Activated T-cell treated with anti-CD3 and anti-CD28 coated beads, Interleukin-2, amount 50 U/mL, for 4 hours (primary cell): ENCODE measurements at places on chromosomes 7 and 10. TPM values are rescaled to one million over a fixed set of nuclear protein-coding genes. Genes with fewer than 3 reads are reported as not detected.
A peak's percentile ranks its signal among the peaks of the same experiment; 100 is the strongest.

SFXN2 gene
- total RNA-seq, result 33.7 TPM

FAM171A1 gene
- total RNA-seq, result 2.7 TPM

PDGFA gene
- 21.8 TPM for total RNA-seq

PCLO gene
- total RNA-seq, result not detected

CC2D2B gene
- not detected for total RNA-seq

CFTR gene
- 0.16 TPM for total RNA-seq

MYOZ1 gene
- total RNA-seq, result not detected

DNA sequence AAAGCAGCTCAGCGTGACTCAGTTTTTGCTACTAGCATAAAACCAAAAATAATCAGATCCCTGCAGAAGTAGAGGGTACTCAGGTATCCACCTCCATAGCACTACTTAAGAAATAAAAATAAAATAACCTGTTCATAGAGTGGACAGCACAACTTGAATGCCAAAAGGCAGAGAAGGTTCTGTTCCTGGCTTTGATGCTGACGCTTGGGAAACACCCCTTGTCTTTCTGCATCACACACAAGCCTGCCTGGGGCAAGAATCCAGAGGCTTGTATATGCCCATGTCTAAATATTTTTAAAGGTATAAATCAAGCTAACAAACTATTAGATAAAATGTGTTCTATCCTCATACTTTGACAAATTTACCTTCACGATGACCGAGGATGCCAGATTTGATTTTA lies 207.3 kb downstream of the KIAA1217 start:
- DNase-seq, result no peak

GRCh38 chr10:77936697-77937567 lies 10.4 kb upstream of the DLG5 start:
- no peak for DNase-seq

- DNase-seq, result peak; percentile 37
These were observed 1.4 kb upstream of the TSPAN15 start for GRCh38 chr10:69449841-69450240.

DNA sequence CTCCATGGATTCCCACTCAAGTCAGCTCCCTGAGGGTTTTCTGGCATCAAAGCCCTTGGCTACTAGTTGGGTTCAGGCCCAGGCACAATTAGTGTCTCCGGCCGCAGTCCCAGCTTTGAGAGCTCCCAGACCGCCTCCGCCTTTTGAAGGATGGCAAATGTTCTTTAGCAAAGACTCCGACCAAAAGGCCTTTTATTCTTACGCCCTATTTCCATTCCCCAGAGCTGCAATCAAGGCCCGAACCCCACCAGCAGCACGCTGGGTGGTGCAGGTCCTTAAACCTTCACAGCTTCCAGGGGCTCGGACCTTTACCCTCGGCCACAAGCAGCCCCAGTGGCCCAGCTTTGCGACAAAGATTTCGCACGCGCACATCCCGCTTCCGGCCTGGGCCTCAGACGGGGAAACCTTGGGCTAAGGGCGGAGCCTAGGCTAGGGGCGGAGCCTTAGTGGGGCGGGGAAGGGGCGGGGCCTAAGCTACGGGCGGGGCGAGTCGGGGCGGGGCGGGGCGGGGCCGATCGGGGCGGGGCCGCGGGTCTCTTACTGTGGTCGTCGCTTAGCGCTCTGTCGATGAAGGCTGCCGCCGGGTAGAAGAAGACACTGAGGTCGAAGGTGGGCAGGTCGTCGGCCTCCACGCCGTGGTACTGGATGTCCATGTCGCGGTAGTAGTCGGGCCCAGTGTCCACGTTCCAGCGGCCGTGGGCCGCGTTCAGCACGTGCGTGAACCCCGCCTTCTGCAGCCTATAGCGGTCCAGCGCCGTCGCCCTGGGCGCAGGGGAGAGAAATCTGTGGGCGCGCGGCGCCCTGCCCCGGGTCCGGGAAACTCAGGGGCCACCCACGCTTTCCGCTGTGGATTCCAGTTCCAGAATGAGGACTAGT lies 68.0 kb upstream of the SAMD8 start:
- peak; percentile 20 for DNase-seq

- no peak for DNase-seq
These were observed 26.1 kb downstream of the ST7 start for GRCh38 chr7:116979430-116979829.

DNA sequence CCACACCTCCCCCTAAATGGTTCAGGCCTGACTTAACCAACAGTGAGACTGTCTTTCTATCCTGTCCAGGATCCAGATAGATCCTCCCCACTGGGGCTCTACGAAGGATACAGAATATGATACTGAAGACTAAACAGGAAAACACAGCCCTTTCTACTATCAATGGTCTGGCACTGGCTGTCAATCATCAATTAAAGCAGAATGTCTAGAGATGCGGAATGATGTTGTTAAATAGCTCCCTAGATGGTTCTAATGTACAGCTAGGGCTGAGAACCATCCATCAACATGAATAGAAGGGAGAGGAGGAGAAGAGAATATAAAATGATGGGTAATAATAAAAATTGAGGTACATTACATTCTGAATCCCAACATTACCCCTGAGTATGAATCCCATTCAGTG lies 314.3 kb upstream of the CELF2 start:
- no peak for DNase-seq

- no peak for DNase-seq
These were observed 44.0 kb downstream of the IMMP2L start for GRCh38 chr7:111518264-111518663.

DNA sequence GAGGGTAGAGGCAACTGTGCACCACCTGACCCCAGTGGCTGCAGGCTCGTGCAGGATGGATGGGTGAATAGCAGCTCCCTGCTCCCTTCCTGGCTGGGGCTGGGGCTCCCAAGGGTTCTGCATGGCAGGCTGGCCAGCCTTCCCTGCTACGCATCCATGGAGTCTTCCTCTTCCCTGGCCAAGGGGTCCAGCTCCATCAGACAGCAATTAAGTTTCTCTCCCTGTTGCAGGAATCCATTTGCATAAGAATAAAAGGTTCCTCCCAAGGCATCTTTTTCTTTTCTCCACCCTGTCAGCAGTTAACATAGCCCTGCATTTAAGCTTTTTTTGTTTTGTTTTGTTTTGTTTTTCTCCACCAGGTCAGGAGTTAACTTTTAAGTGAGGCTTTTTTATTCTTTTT lies 10.0 kb upstream of the CPA2 start:
- DNase-seq, result no peak

- no peak for DNase-seq
These were observed 16.0 kb downstream of the SND1 start for GRCh38 chr7:127667759-127668530.

- no peak for DNase-seq
These were observed 12.4 kb upstream of the TFAM start for GRCh38 chr10:58372607-58373441.

DNA sequence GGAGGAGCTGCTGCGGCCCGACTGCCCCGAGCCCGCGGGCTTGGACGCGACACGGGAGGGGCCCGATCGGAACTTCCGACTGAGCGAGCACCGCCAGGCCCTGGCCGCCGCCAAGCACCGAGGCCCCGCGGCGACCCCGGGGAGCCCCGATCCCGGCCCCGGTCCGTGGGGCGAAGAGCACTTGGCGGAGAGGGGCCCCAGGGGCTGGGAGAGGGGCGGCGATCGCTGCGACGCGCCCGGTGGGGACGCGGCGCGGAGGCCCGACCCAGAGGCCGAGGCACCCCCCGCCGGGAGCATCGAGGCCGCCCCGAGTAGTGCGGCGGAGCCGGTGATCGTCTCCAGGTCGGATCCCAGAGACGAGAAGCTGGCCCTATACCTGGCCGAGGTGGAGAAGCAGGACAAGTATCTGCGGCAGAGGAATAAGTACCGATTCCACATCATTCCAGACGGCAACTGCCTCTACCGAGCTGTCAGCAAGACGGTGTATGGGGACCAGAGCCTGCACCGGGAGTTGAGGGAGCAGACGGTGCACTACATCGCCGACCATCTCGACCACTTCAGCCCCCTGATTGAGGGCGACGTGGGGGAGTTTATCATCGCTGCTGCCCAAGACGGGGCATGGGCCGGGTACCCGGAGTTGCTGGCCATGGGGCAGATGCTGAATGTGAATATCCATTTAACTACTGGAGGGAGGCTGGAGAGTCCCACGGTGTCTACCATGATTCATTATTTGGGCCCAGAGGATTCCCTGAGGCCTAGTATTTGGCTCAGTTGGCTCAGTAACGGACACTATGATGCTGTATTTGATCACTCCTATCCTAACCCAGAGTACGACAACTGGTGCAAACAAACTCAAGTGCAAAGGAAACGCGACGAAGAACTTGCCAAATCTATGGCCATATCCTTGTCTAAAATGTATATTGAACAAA lies 1.4 kb downstream of the OTUD1 start:
- peak; percentile 17 for DNase-seq

- no peak for DNase-seq
These were observed 41.5 kb downstream of the CFAP43 start for GRCh38 chr10:104190695-104191094.

DNA sequence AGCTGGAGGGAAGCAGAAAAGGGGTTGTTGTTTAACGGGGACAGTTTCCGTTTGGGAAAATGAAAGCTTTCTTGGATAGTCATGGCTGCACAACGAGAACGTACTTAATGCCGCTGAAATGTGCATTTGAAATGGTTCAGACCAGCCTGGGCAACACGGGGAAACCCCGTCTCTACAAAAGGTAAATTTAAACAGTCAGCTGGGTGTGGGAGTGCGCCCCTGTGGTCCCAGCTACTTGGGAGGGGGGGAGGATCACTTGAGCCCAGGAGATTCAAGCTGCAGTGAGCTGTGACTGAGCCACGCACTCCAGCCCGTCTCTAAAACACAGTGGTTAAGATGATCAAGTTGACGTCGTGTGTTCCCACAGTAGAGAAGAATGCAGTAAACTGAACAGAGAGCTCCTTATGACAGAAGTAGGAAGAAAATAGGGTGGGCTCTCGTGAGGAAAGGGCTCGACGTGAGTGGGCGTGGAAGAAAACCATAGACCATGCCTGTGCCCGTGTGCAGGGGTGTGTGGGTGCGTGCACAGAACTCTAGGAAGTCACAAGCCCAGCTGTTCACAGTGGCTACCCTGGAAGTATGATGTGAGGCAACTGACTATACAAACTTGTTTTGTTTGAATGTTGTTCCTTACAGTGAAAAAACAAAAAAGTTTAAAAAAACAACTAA lies 4.1 kb upstream of the FUOM start:
- DNase-seq, result no peak

DNA sequence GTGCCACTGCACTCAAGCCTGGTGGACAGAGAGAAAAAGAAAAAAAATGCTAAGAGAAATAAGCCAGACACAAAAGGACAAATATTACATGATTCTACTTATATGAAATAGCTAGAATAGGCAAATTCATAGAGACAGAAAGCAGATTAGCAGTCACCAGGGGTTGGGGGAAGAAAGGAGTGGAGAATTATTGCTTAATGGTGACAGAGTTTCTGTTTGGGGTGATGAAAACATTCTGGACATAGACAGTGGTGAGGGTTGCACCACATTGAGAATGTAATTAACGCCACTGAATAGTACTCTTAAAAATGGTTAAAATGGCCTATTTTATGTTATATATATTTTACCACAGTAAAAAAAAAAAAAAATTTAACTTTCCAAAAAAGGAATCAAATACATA lies 6.4 kb upstream of the NT5C2 start:
- no peak for DNase-seq

GRCh38 chr7:29987811-29988317 lies 1.7 kb downstream of the SCRN1 start:
- no peak for DNase-seq

DNA sequence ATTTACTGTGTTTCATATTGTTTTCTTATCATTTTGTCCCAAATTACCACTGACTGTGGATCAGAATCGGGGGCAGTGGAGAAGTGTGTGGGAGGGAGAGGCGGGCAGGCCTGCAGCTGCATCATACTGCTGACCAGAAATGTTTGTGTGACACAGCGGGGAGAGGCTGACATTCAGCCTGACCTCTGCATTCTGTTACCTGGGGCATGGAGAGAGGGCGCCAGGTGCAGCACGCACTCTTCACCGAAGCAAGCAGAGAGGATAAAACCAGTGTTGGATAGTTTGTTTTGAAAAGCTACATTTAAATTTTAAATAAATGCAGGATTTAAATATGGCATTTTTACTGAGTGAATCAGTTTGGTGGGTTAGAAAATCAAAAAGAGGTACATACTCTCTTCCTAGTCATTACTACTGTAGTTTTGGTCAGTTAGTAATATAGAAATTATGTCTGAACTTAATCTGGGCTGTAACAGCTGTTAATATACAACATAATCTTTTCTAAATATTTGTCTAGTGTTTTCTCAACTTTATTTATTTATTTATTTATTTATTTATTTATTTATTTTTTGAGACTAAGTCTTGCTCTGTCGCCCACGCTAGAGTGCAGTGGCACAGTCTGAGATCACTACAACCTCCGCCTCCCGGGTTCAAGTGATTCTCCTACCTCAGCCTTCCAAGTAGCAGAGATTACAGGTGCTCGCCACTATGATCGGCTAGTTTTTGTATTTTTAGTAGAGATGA lies 8.8 kb upstream of the STMP1 start:
- DNase-seq, result no peak

GRCh38 chr7:148903504-148903903 lies 19.4 kb upstream of the EZH2 start:
- no peak for DNase-seq

- no peak for DNase-seq
These were observed 66.0 kb downstream of the ENO4 start for GRCh38 chr10:116915340-116915739.

DNA sequence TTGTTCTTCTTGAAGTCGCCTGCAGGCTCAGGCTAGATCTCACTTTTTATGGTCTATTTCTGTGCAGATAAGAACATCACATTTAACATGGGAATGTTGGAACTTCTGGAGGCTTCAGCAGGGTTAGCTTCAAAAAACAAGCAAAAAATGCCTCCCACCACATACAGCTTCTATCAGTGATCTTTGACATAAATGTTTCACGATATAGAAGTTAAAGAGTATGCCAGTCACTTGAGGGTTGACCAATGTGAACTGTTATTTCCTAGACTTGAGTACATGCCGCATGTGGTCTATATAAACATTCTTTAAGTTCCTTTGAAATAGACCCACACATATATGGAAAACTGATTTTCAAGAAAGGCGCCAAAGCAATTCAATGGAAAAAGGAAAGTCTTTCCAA lies 219.2 kb upstream of the KLF14 start:
- no peak for DNase-seq

- no peak for DNase-seq
These were observed 957.8 kb downstream of the GATA3 start for GRCh38 chr10:9012312-9012711.

GRCh38 chr7:122248472-122248871 lies 56.1 kb downstream of the FEZF1 start:
- DNase-seq, result no peak

DNA sequence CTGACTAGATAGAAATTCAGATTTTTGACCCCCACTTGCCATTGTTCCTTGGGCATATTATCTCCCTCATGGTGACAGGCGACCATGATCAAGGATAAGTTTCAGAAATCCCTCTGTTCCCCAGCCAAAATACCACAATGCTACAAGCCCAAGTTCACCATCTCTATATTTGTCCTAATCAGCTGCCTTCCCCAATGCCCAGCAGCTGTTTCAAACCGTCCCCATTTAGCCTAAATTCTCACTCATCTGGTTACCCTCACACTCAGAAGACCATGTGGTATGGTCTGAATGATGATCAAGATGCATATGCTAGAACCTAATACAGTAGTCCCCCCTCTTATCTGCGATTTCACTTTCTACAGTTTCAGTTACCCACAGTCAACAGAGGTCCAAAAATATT lies 956 bp upstream of the GJC3 start:
- DNase-seq, result no peak

- no peak for DNase-seq
These were observed 819 bp downstream of the HYCC1 start for GRCh38 chr7:23012908-23013714.
